ENCODE measurements at places on chromosomes 2 and 18. TPM values are rescaled to one million over a fixed set of nuclear protein-coding genes. Genes with fewer than 3 reads are reported as not detected.

OTX1 gene
- total RNA-seq, result not detected

UGT1A3 gene
- not detected for total RNA-seq

SYT4 gene
- total RNA-seq, result not detected

LRRTM4 gene
- not detected for total RNA-seq

FTCDNL1 gene
- total RNA-seq, result 0.76 TPM

IL36RN gene
- not detected for total RNA-seq

RAB3GAP1 gene
- total RNA-seq, result 129 TPM

HOXD13 gene
- total RNA-seq, result 0.13 TPM

GLI2 gene
- total RNA-seq, result 3.5 TPM

PXDN gene
- 347 TPM for total RNA-seq

KCNIP3 gene
- total RNA-seq, result 3.5 TPM

ARMC9 gene
- 53.9 TPM for total RNA-seq

RASGRP3 gene
- total RNA-seq, result 0.39 TPM

FAM161A gene
- total RNA-seq, result 2.3 TPM

RUFY4 gene
- total RNA-seq, result not detected

ZNF804A gene
- 0.11 TPM for total RNA-seq

IMPACT gene
- 48.9 TPM for total RNA-seq

NLRC4 gene
- total RNA-seq, result not detected

SERPINB4 gene
- total RNA-seq, result not detected

TMEM163 gene
- total RNA-seq, result not detected

KLHL30 gene
- 0.39 TPM for total RNA-seq

CYP26B1 gene
- total RNA-seq, result 0.52 TPM

SCN9A gene
- not detected for total RNA-seq

ASB18 gene
- not detected for total RNA-seq

TOGARAM2 gene
- under 0.01 TPM for total RNA-seq

SNTG2 gene
- total RNA-seq, result not detected

KCNJ13 gene
- total RNA-seq, result under 0.01 TPM

CNTNAP5 gene
- not detected for total RNA-seq

CRYGD gene
- not detected for total RNA-seq

PSMG2 gene
- total RNA-seq, result 114 TPM

NEURL3 gene
- total RNA-seq, result not detected

CKAP2L gene
- 7.1 TPM for total RNA-seq

NEB gene
- 0.78 TPM for total RNA-seq

TMEM17 gene
- total RNA-seq, result 3.4 TPM

ANTXR1 gene
- total RNA-seq, result 403 TPM

ING5 gene
- 11.8 TPM for total RNA-seq

SAP130 gene
- total RNA-seq, result 8.6 TPM

POTEJ gene
- not detected for total RNA-seq

ANO7 gene
- 1.2 TPM for total RNA-seq

NDUFS1 gene
- total RNA-seq, result 99.8 TPM

LIPG gene
- total RNA-seq, result 0.32 TPM

PLB1 gene
- total RNA-seq, result 4.1 TPM

POTEC gene
- not detected for total RNA-seq

CYBRD1 gene
- 568 TPM for total RNA-seq

KRTCAP3 gene
- not detected for total RNA-seq

RNF25 gene
- 27.6 TPM for total RNA-seq

DHRS9 gene
- not detected for total RNA-seq

AQP12A gene
- not detected for total RNA-seq

OTOS gene
- not detected for total RNA-seq

SLC9A4 gene
- total RNA-seq, result not detected

ALPI gene
- total RNA-seq, result not detected

ZNF516 gene
- 14.4 TPM for total RNA-seq

TLX2 gene
- 0.11 TPM for total RNA-seq

PRSS56 gene
- not detected for total RNA-seq

TDRD15 gene
- under 0.01 TPM for total RNA-seq

FOXD4L1 gene
- 0.11 TPM for total RNA-seq

SAG gene
- total RNA-seq, result not detected

G6PC2 gene
- not detected for total RNA-seq

FBXO48 gene
- 1.3 TPM for total RNA-seq
